Trophoblast cell (in vitro differentiated cells and primary cell): ENCODE measurements at places on chromosomes 12 and 14.

DNA sequence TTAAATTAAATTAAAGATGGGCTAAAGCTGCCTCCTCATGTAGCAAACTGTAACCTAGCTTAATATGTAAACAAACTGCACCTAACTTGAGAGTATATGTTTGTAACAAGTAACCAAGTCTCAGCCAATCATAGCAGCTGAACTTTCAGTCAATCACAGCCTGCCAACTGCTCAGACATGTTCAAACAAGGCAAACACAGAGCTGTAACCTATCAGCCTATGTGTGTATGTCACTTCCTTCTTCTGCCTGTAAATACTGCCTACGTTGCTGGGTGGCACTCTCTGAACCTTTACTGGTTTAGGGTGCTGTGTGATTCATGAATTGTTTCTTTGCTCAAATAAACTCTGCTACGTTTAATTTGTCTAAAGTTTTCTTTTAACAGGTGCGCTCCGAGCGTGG, 2.9 kb downstream of the SERPINA6 start:
- DNase-seq, result no peak

- no peak for DNase-seq
These were observed 669 bp upstream of the KCNK13 start for GRCh38 chr14:90060965-90061684.

DNA sequence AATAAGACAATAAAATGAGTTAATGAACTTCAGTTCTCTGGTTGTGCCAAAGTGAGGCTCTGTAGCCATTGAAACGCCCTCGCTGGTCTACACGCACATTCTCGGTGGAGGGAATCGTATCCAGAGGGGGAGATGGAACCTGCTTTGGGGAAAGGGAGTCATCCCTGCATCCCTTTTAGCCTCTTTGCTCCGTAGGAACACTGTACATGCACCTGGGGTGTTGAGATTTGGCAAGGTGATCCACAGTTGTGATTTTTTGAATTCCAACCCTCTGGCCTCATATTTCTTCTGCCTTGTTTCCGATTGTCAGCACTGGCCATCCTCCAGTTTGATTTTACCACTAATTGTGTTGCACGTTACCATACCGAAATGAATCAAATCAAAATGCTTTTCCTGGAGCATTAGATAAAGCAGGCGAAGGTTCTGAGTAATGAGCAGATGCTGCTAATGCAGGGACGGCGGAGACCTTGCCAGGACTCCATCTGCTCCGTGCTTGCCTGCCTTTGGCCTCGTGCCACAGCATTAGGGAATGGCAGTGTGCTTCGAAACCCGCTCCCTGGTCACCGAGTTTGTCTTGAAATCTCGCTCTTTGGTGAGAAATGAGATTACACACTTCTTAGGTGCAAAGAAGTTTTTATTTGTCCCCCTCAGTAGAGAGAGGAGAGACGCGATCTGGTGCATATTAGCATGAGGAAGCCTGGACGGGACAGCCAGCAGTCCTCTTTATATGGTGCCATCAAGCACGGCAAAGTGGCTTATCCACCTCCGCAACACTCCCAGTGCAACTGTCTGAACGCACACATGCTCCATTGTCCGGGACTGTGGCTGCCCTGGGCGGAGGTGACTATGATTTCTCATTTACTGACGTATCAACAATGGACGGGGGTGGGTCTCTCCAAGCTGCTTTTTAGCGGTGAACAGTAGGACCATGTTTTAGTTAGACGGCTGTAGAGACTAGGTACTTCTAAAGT, 59.1 kb downstream of the FBXW8 start:
- DNase-seq, result no peak

DNA sequence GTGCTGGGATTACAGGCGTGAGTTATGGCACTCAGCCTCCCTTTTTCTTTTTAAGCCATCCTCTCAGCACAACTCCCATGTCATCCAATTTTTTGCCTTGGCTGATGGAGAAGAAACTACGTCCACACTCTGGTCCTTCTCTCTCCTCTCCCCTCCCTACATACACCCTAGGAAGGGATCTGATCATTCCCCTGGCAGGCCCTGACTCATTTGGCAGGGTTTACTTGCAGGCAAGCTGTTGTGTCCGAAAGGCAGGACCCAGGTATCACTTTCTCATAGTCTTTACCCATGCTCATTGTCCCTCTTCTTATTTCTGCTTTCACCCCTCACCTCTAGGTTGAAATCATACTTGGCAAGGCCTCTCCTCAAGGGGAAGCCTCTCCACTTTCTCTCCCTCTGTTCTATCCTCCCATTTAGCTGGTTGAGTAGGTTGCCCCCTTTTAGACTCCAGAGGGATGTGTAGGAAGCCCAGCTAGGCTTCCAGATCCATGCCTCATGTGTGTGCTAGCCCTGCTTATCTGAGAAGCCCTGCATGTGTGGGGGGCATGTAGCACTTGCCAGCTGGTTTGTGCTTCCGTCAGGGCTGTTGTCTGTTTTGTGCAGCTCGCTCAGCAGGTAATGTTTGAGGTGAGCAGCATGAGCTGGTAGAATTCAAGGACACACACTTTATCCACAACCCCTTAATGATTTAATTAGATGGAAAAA, 14.8 kb downstream of the GPR19 start:
- DNase-seq, result no peak

DNA sequence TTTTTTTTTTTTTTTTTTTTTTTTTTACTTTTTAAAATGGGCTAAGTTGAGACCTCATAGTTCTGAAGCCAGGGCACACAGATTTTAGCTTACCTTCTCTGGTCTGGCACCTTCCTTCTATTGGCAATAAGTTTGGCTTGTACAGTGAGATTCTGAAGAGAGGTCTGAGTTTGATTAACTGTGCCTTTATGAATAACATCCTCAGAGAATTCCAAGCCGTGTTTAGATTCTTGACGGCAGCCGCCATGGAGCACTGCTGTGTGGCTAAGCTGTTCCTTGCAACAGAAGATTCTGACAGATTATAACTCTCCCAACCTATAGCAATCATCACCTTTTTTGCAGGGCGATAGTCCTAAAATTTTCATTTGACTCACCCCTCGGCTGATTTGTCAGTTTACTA, 354.9 kb upstream of the FAR2 start:
- DNase-seq, result no peak

DNA sequence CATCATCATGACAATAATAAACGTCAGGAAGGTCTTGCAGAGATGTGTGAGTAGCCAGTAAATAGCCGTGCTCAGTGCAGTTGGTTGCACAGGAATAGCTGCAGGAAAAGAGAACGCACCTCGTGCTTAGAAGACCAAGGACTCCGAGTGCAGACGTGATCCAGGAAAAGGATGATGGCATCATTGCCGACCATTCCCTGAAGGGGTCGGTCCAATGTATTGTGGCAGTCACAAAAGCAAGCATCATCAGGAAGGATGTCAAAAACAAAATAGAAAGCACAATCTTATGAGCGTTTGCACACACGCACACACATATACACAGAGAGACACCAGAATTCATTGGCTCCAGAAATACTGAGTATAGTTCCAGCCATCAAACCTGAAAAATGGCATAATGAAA, 12.8 kb downstream of the DUSP6 start:
- no peak for DNase-seq

GRCh38 chr14:31545328-31545727, 15.9 kb upstream of the NUBPL start:
- no peak for DNase-seq
